ENCODE measurements at places on chromosomes 3 and 15. TPM values are rescaled to one million over a fixed set of nuclear protein-coding genes. Genes with fewer than 3 reads are reported as not detected.

GRCh38 chr3:16352428-16352827, 87.4 kb downstream of the OXNAD1 start:
- DNase-seq = no peak

GRCh38 chr15:74226761-74227540, 9.2 kb upstream of the CCDC33 start:
- no peak for DNase-seq

DNA sequence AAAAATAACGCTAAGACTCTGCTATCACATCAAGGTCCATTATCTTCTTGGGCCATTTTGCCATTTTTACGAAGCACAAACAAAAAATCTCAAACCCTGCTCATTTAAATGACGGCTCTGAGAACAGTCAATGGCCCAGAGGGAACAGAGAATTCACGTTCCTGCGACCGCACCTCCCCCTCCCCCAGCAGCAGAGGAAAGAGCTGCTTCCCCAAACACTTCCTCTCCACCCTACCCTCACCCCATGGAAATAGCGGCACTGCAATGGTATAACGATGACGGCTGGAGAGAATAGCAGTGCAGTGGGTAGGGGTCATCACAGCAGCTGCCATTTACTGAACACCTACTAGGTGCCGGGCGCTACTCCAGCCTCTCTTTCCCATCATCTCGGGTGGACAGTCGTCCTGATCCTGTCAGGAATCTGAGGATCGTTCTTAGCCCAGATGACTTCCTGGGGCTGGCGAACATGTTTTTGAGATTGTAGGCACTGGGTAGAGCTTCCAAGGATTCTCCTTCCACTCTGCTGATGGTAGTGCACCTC, 113.3 kb downstream of the IQSEC1 start:
- DNase-seq = peak; percentile 75

DNA sequence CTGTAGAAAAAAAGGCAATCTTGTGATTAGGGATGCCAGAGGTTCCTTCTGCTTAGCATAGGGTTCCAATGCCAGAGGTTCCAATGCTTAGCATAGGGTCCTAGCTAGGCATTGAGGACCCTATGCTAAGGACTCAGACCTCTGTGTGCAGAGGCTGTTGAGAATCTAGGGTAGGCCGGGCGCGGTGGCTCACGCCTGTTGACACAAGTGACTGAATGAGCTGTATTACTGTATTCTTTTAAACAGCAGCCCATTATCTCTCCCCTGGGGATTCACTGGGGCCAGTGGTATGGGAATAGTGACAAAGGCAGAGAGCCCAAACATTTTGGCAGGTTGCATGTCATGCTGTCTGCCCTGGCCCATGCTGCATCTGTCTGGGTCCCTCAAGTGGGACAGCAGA, 16.2 kb downstream of the PAK6 start:
- DNase-seq = no peak

- DNase-seq = no peak
Measured at GRCh38 chr3:38004415-38005075, 14.0 kb downstream of the VILL start.

- DNase-seq = peak; percentile 39
Measured at GRCh38 chr3:108552267-108553159, 36.7 kb downstream of the CIP2A start.

- no peak for DNase-seq
Measured at GRCh38 chr15:74208496-74208895, 5.9 kb upstream of the STRA6 start.

GRCh38 chr3:21573291-21573690, 177.7 kb downstream of the ZNF385D start:
- no peak for DNase-seq

DNA sequence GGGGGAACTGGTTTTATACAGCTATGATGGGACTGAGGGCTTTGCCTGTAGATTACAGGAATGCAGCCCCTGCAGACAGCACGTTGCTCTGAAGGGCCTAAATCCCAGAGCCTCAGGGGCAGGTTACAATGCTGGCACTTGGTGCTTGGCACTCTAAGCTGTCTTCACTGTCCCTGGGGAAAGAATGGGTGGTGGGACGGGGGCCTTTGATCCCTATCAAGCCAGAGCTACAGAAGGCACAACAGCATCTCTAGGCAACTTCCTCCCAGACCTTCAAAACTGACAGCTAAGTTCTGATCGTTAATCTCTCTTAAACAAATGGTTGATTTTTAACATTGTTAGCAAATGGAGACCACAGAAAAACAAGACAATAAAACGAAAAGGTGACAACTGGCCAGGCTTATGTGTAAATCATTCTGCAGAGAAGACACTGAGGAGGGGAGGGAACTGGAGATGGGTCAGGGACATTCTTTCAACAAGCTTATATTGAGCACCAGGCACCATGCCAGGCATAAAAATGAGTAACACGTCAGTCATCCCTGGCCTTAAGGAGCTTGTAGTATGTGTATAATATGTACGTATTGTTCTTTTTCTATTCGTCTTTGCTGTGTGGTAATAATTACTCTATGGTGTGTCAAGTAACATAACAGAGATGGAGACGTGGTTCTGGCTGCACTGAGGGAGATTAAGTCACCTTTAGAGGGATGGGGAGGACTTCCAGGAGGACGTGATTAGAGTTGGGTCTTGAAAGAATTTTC, 49.1 kb downstream of the CA12 start:
- no peak for DNase-seq

- no peak for DNase-seq
Measured at GRCh38 chr3:40299130-40299720, 10.3 kb upstream of the EIF1B start.

GRCh38 chr3:141231952-141232823, 563 bp downstream of the PXYLP1 start:
- peak; percentile 16 for DNase-seq

DNA sequence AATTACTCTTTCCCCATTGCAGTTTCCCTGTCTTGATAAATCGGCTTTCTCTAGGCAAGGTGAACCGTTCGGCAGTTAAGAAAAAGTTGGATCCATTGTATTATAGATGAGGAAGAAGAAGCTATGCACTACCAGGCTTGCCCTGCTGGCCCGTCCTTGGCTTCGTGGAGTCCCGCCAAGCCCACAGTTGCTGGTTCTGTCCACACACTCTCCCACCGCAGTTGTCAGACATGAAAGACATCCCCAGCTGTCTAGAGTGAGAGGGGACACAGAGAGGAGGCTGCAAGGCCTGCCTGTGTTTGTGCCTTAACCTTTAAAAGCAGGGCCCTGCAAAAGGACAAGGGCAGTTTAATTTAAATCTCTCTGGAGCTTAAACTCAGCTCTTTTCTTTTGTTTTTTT, 47.2 kb upstream of the PLCL2 start:
- DNase-seq = no peak

GRCh38 chr3:112546216-112546759, 15.5 kb downstream of the ATG3 start:
- no peak for DNase-seq

- DNase-seq = no peak
Measured at GRCh38 chr3:29887451-29887850, 606.6 kb downstream of the RBMS3 start.

GRCh38 chr15:69145694-69146492, 14.5 kb upstream of the GLCE start:
- no peak for DNase-seq

GRCh38 chr3:136898549-136898948, 36.5 kb downstream of the NCK1 start:
- DNase-seq = no peak

DNA sequence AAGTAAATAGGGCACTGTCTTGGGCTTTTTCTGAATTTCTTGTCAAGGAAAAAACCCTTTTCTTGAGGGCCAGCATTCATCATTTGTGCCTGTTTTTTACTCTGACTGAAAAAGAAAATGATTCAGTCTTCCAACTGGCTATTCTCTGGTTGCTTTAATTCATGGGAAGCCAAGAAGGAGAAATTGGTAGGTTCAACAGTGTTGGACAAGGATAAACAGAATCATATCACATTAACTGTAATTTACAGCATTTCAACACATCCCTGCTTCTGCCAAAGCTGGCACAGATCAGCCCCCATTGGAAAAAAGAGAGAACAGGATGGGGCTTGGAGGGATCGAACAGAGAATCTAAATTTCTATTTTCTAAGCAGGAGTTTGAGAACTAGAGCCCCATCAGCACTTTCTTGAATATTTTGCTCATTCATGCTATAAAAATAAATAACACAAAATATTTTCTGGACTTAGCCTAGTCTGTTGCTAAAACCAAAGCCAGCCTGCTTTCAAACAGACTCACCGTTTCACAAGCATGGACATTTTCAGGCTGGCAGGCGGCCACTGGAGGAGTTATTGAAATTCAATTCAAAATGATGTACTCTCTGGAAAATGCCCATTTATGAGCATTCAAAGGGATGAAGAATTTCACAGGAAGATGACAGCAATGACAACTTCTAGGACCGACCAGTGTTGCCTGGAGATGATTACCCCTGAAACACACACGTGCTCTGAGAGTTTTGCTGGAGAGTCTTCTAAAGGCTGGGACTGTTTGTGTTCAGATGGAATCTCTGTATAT, 181.2 kb downstream of the WNT5A start:
- DNase-seq = no peak

- DNase-seq = no peak
Measured at GRCh38 chr3:182843478-182843877, 50.2 kb downstream of the ATP11B start.

DNA sequence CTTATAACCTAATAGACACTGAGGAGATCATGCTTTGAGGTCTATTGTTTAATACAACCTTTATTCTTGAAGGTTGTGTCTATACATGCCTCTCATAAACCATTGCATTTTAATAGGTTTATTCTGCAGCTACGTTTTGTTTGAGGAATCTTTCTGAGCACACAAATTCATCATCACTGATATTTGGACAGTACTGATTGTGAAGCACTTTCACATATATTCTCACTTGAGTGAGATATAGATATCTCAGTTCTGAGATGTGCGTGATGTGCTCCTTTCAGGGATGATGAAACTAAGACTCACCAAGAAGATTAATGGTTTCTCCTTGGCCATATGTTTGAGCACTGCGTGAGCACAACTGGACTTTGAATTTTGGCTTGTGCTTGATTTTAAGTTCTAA, 374.4 kb downstream of the LPP start:
- no peak for DNase-seq

DNA sequence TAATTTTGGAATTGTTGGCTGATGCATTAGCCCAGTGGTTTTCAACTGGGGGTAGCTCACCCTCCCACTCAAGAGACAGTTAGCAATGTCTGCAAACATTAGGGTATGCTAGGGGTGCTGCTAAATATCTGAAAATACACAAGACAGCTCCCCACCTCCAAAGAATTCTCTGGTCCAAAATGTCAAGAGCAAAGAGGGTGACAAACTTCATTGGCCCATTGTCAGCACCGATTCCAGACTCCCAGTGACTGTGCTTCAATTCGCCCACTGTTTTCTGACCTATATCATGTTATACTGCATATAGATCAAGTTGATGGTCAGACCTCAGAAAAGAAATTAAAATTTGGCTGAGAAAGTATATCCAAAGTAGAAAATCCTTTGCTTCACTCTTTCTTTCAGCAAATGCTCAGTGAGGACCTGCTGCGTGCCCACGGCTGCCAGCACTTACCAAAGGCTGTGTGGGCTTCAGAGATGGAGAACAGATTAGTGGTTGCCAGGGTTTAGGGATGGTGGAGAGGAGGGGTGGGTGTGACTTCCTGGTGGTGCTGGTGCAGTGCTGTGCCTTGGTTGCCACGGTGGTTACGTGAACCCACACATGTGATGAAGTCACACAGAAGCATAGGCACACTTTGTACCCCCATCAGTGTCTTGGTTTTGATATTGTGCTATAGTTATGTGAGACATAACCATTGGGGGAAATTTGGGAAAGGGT, 204.0 kb downstream of the PLCL2 start:
- no peak for DNase-seq

- DNase-seq = no peak
Measured at GRCh38 chr3:130517602-130518001, 625 bp downstream of the COL6A6 start.

DNA sequence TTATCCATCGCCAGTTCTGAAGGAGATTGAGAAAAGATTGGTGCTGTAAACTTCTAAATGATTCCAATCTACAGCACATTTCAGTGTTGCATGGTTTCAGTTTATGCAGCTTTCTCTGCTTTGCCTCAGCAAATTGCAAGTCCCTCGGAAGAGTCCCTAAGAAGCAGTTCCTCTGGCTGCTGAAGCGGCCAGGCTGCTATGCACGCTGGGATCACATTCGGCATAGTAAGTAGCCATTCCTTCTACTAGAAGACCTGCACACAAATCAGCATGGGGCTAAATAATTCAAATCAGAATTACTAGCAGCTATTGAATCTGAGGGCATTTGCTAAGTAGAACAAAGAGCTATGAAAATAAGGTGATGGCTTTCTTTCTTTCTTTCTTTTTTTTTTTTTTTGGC, 769.5 kb downstream of the AGBL1 start:
- DNase-seq = no peak

- DNase-seq = no peak
Measured at GRCh38 chr3:39631136-39631535, 163.7 kb downstream of the MOBP start.

- no peak for DNase-seq
Measured at GRCh38 chr15:91380114-91380513, 280.1 kb downstream of the SV2B start.

- no peak for DNase-seq
Measured at GRCh38 chr3:41573591-41573990, 374.3 kb downstream of the CTNNB1 start.

GRCh38 chr3:170520996-170521395, 64.9 kb downstream of the SLC7A14 start:
- DNase-seq = no peak

DNA sequence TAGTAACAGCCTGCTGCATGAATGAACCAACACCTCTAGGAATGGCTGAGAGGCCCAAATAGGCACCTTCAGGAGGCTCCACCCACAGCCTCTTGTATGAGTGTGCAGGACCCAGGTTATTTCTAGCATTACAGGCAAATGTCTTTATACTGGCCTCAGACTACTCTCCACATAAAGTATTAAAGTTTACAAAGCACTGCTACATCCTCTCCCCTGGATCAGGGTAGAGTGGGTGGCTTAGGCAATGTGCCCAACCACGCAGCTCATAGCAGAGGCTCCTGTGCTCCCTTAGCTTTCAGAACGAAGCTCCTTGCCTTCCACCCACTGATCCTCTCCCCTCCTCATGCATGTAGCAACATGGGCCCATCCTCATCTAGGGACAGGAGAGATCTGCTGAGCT, 16.3 kb downstream of the TMEM43 start:
- DNase-seq = no peak

DNA sequence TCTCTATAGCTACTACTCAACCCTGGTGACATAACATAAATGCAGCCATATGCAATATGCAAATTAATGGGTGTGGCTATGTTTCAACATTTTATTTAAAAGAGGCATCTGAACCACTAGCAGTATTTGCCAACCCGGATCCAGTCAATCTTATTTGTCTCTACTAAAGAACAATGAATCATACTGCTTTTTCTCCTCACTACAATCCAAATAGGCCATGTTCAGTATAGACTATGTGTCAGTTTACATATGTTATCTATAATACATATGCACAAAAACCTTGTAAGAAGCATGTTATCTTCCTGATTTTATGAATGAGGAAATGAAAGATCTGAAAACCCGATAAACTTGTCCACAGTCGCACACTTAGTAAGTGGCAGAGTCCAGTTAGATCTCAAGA, 125.7 kb downstream of the STAG1 start:
- no peak for DNase-seq

Gene RHCG
- not detected for polyA plus RNA-seq

Gene GRIP2
- polyA plus RNA-seq = not detected

Gene BHLHE40
- polyA plus RNA-seq = 2.2 TPM

Gene GNAT1
- polyA plus RNA-seq = not detected

Gene PLAAT1
- 0.28 TPM for polyA plus RNA-seq

Gene TTLL13
- 1.4 TPM for polyA plus RNA-seq

Gene SAMMSON
- polyA plus RNA-seq = not detected

Gene TTBK2
- polyA plus RNA-seq = 10.4 TPM

Gene RTP3
- not detected for polyA plus RNA-seq

Gene ZNF80
- polyA plus RNA-seq = not detected

Gene ROPN1
- not detected for polyA plus RNA-seq

Gene VIPR1
- 0.64 TPM for polyA plus RNA-seq

Gene TEX55
- polyA plus RNA-seq = not detected
